ENCODE measurements at places on chromosomes 6 and 20.

DNA sequence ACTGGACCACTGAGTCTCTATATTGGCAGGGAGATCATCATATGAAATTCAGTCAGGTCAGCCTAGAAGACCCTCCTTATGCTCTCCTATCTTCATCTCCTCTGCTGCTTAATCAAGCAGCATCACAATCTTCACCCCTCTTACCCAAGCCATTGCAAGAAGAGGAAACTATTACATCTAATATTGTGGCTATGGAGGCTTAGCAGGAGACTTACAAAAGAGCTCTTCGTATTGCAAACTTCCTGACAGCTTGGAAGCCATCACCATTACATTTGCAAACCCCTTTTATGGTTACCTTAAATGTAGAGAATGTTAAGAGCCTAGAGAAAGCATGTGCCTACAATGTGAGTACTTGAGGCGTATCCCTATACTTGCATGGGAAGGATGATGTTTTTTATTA lies 87.2 kb upstream of the STXBP5 start:
- no peak for DNase-seq

- DNase-seq, result no peak
Measured at GRCh38 chr20:17854307-17854903, 114.2 kb downstream of the SNX5 start.

- no peak for DNase-seq
Measured at GRCh38 chr6:31799781-31800180, 4.2 kb upstream of the VARS1 start.

- DNase-seq, result no peak
Measured at GRCh38 chr20:37690626-37691369, 3.0 kb upstream of the CTNNBL1 start.

GRCh38 chr6:143400258-143401067 lies 50.0 kb downstream of the ADAT2 start:
- no peak for DNase-seq

- DNase-seq, result no peak
Measured at GRCh38 chr6:6699741-6700367, 111.3 kb downstream of the LY86 start.

- no peak for DNase-seq
Measured at GRCh38 chr20:22348010-22348409, 236.4 kb downstream of the FOXA2 start.

- DNase-seq, result no peak
Measured at GRCh38 chr6:10381133-10381829, 33.6 kb downstream of the TFAP2A start.

- DNase-seq, result no peak
Measured at GRCh38 chr20:16462711-16463110, 110.5 kb downstream of the KIF16B start.

- peak; percentile 60 for DNase-seq
Measured at GRCh38 chr20:2872459-2873009, 747 bp upstream of the PTPRA start.

- no peak for DNase-seq
Measured at GRCh38 chr6:107272246-107272645, 156.9 kb upstream of the BEND3 start.

DNA sequence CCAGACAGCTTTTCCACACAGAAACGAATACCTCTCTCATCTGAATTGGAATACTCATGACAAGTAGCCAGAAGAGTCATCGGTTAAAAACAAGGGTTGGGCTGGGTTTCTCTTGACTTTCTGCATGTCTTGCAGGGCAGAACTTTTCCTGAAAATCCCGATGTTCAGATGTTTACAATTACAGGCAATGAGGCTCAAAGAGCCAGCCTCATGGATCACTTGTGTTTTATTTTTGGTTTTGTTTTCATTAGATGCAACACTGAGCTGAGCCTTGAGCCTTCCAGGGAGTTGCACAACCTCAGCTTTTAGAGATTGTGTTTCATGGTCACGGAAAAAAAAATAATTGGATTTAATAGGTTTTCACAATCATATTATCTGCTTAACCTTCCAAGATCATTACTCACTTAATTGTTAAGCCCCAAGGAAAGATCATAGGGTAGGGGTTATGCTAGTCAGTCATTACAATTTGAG lies 288.1 kb upstream of the PRDM1 start:
- no peak for DNase-seq

DNA sequence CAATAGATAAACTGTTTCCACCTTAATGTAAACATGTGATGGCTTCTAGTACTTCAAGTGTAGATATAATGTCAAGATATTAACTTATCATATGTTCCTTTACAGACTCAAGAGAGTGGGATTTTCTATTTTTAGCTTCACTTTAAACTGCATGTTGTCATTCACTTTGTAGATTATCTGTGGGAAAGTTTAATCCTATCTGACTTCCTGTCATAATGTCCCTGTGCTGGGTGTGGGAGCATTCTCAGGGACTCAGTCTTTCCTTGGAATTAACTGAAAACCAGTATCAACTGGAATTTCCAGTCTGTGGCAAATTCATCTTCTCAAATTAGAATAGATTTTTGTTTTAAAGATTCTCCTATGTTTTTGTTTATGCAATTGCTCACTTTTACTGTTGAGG lies 226.1 kb upstream of the FERMT1 start:
- DNase-seq, result no peak

DNA sequence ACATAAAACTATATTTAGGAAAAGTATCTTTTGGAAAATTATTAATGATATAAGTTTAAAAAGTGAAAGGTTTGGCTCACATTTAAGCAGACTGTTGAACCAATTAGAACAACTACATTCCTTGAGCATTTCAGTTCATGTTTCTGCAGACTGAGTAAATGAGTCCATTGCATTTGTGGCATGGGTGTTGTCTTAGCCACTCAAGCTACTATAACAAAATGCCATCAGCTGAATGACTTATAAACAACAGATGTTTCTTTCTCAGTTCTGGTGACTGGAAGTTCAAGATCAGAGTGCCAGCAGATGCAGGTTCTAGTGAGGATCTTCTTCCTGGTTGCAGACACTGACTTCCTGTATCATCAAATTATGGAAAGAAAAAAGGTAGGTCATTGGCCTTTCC lies 67.1 kb upstream of the SLC2A12 start:
- no peak for DNase-seq

GRCh38 chr6:141152951-141153350 lies 979.8 kb upstream of the GJE1 start:
- no peak for DNase-seq

GRCh38 chr6:167756597-167756996 lies 70.1 kb upstream of the AFDN start:
- no peak for DNase-seq
